ENCODE measurements at places on chromosomes 12 and 14.

- no peak for DNase-seq
Observed at GRCh38 chr12:81128930-81129554, 51.2 kb downstream of the ACSS3 start.

- DNase-seq: no peak
Observed at GRCh38 chr12:24948757-24949722, at the start of gene BCAT1. Gene BCAT1, minus strand, starts transcription at chr12:24949101. Its CDS starts 169 bp downstream, at chr12:24948932.

DNA sequence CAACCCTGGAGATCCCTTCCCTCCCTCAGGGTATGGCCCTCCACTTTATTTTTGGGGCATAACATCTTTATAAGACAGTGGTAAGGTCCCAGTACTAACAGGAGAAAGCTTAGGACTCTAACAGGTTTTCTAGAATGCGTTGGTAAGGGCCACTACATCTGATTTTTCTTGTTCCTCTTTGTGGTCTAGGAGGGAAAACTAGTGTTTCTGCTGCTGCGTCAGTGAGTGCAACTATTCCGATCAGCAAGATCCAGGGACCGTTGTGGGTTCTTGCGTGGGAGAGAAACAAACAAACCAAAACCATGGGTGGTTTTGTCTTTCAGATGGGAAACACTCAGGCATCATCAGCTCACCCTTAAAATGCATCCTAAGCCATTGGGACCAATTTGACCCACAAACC, 123.6 kb upstream of the SLC16A7 start:
- DNase-seq: no peak

GRCh38 chr12:128815779-128816642, 7.7 kb downstream of the SLC15A4 start:
- no peak for DNase-seq

DNA sequence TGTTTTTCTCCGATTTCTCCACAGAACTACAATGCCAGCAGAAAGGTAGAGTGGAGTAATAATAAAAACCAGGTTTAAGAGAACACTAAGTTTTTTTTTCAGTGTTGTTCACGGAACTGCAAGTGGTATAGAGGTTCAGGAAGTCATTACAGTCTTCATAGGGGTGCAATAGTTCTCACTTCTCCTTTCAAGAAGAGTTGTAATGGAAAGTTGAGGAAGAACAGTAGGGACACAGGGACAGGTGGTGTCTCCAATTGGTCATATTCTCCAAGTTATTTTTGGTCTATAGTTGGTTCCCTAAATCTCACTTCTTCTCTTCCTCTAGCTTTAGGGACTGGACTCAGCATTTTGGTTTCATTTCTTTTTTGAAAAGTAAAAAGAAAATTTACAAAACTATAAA, 894.0 kb downstream of the NRXN3 start:
- no peak for DNase-seq

- no peak for DNase-seq
Observed at GRCh38 chr14:79278798-79279644, 932.3 kb downstream of the DIO2 start.

DNA sequence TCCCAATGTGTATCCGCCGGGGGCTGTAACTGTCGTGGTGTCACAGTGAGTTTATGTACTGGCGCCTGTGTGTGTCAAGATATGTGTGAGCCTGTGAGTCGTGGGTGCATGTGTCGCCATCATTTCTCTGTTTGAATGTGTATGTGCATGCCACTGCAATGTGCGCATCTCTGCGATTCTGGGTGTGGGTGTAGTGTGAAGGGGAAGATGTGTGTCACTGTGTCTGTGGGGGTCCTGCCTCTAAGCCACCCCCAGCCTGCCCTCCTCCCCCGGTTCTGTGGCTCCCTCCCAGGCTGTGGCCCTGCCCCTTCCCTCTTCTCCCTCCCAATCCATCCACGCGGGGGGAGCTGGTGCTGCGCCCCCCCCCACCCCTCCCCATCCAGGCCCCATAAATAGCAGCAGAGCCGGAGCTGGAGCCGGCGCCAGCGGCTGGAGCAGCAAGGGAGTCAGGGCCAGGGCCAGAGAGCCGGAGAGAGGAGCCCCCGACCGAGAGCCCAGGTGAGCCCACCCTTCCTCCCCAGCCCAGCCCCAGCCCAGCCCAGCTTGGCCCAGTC, at the start of gene CPNE6:
TSS of gene CPNE6 (plus strand) at position 419 of the 554 bp plus-strand sequence. CDS start 1,375 bp downstream, outside the sequence.
- no peak for DNase-seq

- DNase-seq: peak; percentile 68
Observed at GRCh38 chr14:91870001-91870400, 2.7 kb upstream of the TC2N start.

DNA sequence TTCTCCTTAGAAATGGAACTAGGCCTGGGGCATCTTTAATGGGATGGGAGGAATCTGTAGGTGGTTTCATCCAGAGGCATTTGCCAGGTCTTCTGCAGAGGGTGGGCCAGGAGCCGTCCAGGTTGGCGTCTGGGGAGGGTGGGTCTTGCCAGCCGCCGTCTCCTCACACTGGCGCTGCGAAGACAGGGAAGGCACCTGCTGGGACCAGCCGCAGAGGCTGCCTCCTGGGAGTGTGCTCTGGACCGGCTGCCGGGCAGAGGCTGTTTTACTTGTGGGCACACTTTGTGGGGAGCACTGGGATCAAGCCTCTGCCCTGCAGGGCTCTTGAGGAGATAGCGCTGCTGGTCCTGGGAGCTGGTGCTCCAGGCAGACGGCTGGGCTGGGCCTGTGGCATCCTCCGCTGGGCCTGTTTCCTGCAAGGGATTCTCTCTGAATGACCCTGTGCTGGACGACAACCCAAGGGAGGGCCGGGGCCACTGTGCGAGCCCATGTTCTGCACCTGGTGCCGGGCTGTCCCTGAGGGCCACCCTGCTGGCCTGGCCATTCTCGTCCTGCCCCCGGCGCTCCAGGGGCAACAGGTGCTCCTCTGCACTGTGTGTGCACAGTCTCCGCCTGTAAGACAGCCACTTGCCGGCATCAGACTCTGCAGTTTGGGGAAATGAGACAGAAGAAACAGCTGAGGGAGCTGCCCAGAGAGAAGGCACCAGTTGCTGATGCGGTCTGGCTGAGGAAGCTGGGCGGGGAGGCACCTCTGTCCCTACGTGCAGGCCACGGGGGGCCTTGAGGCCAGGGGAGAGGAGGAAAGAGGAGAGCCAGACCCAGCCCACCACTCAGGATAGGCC, 10.0 kb upstream of the TEX22 start:
- no peak for DNase-seq

DNA sequence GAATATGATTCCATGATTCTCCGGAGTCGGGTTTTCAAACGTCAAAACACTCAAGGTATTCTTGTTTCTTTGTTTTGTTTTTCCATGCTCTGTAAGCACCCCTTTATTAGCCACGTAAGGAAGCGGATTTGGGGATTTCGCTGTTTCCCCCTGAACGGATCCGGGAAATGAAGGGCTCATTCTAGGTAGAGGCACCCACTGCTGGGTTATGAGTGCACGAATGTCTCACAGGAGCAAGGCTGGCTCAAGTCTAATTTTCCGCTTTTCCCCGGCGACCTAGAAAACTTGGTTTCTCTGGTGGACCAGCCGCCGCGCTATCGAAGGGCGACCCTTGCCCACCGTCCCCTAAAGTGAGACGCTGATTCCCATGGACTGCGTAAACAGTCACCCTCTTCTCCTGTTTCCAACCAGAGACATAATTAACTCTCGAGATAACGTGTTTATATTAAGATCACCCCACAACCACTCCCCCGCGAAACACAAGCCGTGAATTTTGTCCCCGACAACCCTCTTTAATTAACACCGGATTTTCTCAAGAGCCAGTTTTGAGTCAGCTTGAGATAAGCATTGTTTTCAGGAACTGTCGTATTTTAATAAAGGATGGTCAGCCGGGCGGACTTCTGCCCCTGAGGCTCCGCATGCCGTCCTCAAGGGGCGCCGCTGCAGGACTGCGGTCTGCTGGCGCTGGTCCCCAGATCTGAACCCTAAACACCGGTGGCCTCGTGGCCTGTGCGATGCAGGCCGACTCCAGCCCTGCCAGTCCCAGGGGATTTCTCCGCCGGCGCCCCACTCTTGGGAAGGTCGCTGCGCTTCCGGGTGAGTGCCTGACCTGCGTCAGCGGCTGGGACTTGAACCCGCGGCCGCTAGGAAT, 515 bp upstream of the ABCC9 start:
- no peak for DNase-seq

Data from activated T-helper 1 cell treated with Interleukin-2 at 50 U/mL for 16 hours (primary cell).